ENCODE measurements at places on chromosomes 2 and 18.
A peak's percentile ranks its signal among the peaks of the same experiment; 100 is the strongest.

DNA sequence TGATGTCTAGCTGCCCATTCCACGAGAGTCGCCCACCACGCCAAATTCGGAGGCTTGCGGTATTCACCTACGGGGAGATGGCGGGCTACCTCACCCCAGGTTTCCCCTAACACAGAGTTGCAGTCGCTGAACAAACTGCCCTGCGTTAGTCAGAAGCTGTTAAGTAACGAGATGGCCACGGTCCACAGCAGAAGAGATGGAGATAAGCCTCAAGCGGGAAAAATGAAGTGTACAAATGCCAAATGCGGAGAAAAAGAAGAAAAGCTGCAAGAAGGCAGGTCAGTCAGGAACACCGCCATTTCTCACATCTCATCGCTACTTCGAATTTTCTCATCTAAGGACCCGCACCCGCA is 425 bp downstream of the ASB3 start:
- DNase-seq = peak; percentile 24

GRCh38 chr2:181988154-181988924 is 2.7 kb downstream of the PPP1R1C start:
- DNase-seq = no peak

DNA sequence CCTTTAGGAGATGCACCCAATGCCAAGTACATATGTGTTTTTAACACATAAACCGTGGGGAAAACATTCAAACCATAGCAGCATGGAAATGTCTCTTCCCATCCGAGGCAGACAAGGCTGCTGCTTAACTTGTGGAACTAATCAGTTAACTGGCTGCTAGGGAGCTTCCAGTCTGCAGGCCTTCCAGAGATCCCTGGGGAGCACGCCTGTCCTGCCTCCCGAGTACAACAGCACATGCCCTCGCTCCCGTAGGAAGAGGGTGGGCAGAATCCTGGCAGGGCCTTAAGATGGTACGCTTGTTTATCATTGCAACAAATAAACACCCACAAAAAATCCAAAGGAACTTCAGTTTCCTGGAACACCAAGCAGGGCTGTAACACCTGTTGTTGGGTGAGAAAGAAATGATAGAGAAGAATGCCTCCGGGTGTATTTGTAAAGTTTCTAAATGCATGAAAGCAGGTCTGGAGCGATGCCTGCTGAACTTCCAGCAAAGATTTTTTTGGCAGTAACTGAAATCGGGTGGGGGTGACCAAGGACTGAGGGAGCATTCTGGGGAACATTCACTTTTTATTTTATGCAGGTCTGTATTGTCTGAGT is 56.2 kb downstream of the EDAR start:
- DNase-seq = no peak

DNA sequence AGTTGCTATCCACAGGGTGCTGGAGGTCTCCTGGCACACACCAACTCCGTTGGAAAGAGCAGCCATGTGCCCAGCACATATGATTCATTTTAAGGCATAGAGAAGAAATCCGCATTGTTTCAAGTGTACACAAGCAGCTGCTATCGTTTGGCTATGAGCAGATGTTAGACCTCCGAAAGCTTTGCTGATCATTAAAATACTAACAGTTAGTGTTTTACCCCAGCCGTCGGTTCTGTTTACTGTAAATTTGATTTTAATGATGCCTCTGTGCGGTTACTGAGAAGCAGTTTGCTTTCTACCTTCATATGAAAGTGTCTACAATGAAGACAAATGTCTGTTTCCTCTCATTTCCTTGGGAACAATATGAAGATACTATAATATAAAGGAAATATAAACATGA is 154.9 kb downstream of the PTGR3 start:
- no peak for DNase-seq

DNA sequence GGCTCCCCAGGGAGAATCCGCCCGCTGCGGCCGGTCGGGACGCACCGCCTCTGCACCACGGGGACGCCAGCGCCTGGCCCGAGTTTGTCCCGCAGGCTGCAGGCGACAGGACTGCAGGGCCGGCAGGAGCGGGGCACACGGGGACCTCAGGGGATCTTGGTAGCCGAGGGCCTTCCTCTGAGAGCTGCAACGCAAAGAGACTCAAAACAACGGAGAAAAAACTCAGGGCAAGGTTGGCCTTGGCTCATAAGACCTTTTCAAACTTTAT is 79.7 kb downstream of the ARHGEF4 start:
- no peak for DNase-seq

DNA sequence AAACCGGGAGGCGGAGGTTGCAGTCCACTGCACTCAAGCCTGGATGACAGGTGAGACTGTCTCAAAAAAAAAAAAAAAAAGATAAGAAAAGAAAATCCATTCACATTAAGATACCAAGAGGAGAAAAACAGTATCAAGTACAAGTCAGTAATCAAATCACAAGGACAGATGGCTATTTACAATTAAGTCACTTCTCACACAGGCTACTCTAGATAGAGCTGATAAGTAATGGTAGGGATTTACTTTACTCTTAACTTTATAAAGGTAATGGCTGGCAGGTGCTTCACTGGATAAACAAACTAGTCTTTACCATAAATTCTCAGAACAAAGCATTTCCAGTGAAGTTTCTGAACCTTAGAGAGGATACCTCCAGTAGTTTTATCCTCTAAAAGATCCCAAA is 11.5 kb downstream of the SF3B1 start:
- DNase-seq = no peak

- no peak for DNase-seq
Measured at GRCh38 chr2:217263756-217264155, 403.9 kb upstream of the TNP1 start.

DNA sequence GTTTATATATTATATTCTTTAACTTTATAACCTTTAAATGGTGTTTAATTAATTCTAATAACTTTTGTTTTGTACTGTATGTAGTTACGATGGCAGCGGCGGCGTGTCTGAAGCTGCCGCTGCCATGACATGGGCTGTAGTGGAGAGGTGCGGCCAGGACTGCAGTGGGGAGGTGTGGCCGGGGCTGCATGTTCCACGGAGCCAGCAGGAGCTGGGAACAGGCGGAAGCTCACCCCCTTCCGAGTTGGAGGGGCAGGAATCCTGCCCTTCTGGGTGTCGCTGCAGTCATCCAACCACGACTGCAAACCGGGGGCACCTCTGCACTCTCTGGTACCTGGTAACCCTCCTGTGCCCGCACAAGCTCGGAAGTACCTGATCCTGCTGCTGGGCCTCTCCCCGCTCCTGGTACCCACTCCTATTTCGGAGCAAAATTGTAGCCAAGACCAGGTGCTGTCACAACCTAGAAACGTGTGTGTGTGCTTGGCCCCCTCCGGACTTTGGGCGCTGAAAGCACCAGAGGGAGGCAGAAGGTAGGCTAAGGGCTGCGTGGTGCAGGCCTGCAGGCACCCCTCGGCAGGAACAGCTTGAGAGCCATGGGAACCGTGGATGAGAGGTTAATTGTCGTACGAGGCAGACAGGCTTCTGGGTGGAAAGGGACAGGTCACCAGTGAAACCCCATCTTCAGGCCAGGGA is 1329.7 kb upstream of the SLC39A10 start:
- DNase-seq = no peak

GRCh38 chr2:31275976-31276375 is 42.0 kb downstream of the EHD3 start:
- DNase-seq = no peak

- no peak for DNase-seq
Measured at GRCh38 chr2:203623661-203624060, 82.8 kb upstream of the CD28 start.

- no peak for DNase-seq
Measured at GRCh38 chr2:145356056-145356455, 836.1 kb upstream of the ZEB2 start.

DNA sequence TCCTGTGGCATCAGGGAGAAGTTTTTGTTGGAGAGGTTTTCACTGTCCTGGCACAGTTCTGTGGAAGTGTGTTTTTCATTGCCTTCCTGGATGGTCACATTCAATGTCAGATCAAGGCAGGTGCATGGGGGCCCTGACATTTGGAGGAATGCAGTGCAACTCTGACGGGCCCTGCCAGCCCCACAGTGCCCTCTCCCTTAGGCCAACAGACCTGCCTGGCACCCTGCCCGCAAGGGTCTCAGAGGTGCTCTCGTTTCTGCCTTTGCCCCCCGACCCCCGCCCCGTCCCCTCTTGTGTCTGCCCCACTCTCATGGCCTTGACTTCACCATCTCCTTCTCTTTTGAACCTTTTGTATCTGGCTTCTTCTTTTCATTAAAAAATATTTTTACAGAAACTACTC is 257.2 kb upstream of the HDAC4 start:
- DNase-seq = no peak

GRCh38 chr2:201654616-201655384 is 11.5 kb upstream of the TMEM237 start:
- DNase-seq = peak; percentile 36

DNA sequence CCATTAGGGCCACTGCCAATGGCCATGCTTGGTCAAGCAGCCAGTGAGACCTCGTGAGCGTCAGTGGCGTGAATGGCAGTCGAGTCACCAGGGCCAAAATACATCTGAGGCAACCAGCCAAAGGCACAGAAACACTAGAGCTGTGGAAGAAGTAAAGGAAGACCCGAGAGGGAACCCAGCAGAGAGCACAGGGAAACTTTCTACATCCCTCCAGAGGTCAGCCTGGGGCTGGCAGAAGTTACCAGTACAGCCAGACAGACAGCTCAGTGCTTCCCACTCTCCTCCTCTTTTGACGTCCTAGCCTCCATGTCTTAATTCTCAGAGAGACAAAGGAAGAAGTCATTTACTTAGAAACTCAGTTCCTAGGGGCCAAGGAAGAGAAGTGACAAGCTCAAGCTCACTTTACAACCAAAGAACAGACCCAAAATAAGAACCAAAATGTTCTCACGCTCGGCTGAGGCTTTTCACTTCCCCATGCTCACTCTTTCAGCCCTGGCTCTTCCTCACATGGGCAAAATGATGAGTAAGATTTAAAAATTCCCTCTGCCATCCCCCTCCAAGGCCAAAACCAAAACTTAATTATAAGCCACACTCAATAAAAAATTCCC is 8.7 kb downstream of the CYRIA start:
- DNase-seq = no peak

DNA sequence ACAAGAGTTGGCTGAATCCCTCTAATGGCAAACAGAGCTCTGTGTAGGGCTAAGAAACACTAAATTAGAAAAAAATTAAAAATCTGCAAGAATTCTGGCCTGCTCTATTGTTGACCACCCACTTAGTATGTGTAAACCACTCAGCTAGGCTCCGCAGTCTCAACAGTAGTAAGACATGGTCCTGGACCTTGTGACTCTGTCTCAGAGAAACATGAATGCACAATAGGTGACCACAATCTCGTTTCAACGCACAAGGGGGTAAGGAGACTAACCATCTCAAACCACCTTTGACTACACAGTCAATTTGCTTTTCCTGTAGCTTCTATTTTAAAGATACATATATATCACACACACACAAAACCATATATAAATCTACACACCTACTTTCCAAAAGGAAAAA is 16.5 kb downstream of the SEPTIN10 start:
- no peak for DNase-seq

GRCh38 chr2:181859123-181859522 is 32.4 kb upstream of the ITPRID2 start:
- no peak for DNase-seq

DNA sequence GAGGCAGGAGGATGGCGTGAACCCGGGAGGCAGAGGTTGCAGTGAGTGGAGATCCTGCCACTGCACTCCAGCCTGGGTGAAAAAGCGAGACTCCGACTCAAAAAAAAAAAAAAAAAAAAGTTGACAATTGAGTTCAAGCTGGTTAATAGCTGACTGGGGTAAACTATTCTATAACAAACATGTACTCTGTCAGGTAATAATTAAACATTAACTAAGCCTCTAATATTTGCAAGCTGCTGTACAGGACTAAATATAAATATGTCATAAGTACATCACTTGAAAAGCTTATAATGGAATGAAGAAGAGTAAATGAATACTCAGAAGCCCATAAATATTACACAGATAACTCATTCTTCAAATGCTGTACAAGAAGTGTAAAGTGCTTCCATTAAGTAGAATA is 190.4 kb upstream of the CRIM1 start:
- DNase-seq = no peak

GRCh38 chr2:98833172-98833916 is 102.4 kb upstream of the MGAT4A start:
- DNase-seq = no peak

DNA sequence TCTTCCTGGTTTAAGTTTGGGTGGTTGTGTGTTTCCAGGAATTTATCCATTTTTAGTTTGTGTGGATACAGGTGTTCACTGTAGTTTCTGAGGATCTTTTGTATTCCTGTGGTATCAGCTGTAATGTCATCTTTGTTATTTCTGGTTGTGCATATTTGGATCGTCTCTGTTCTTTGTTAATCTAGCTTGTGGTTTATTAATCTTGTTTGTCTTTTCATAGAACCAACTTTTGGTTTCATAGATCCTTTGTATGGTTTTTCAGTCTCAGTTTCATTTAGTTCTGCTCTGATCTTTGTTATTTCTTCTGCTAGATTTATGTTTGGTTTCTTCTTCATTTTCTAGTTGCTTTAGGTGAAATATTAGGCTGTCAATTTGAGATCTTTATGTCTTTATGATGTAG is 202.4 kb upstream of the ZSWIM2 start:
- DNase-seq = no peak

GRCh38 chr18:50125456-50125855 is 69.5 kb downstream of the MYO5B start:
- no peak for DNase-seq

DNA sequence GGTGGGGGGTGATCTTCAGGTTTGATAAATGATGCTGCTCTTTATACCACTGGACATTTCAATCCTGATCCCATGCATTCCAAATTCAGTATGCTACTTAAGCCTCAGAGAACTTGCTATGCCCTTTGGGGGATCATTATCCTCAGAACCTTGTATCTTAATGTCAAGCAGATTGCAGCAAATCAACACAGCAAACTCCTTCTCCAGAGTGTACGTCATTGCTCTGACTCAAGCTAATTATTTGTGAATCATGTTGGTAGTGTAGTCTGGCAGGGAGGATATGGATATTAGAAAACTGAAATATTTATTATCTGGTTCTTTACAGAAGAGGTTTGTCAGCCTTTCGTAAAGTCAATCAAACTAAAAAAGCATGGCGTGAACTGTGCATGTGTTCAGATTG is 562.5 kb upstream of the FAM98A start:
- no peak for DNase-seq

DNA sequence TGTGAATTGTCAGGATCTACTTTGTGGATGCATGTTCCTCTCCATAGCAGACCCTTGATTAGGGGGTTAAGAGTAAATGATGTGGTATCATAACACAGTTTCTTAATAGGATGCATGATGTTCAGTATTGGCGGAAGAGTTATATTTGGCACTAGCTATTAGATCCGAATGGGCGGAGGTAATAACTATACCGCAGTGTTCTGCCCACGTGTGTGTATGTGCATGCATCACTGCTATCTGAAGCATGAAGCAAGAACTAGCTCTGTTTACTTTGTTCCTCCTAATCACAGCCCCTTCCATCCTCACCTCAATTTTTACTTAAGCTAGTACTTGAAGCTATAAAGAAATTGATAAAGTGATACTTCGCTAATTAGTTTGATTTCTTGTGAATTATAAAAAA is 159.6 kb upstream of the NOSTRIN start:
- no peak for DNase-seq

DNA sequence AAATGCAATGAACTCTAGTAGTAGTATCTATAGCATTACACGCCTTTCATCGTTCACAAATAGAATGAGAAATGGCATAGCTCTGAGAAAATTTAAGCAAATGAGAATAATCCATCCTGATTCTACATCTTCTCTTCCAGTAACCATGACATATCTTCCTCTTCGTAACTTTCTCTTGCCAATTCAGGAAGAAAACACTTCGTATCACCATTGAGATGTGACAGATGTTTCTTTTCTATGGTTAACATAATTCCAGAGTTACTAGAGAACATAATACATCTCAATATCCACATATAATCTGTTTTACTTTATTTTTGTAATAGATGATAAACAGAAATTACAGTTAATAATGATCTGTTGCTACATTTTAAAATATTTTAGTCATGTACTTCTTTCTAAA is 1527.4 kb downstream of the LRP1B start:
- no peak for DNase-seq
